ENCODE measurements at places on chromosomes 6 and 20.

GRCh38 chr20:48262955-48263354 is 477.7 kb upstream of the SULF2 start:
- no peak for DNase-seq

DNA sequence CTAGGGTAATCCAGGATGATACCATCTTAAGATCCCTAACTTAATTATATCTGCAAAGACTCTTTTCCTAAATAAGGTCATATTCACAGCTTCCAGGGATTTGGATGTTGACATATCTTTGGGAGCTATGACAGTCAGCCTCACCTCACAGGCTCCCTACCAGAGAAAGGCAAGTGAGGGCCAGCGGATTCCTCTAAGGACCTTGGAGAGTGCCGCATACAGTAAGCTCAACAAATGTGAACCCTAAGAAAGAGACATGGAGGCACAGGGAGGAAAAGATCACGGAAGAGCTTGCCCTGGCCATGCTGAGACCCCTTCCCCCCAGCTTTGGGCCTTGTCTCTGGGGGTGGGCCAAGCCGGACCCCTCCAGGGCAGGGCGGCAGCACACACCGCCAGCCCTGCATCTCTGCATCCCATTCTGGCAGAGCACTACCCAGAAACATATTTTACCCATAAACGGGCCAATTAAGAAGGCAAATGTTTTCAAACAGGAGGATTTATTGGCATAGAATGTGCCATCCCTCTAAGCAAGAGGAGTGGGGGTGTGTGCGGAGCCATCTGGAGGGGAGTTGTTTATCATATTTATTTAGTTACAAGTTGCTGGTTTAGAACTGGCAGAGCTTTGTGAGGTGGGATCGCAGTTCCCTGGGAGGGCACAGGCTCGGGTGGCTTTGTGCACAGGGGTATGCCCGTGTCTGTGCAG is 55.4 kb downstream of the CHMP4B start:
- no peak for DNase-seq

GRCh38 chr6:4598384-4598995 is 177.7 kb upstream of the CDYL start:
- no peak for DNase-seq

- DNase-seq, result peak; percentile 96
These were observed 31.8 kb downstream of the ABRACL start for GRCh38 chr6:139060332-139060731.

DNA sequence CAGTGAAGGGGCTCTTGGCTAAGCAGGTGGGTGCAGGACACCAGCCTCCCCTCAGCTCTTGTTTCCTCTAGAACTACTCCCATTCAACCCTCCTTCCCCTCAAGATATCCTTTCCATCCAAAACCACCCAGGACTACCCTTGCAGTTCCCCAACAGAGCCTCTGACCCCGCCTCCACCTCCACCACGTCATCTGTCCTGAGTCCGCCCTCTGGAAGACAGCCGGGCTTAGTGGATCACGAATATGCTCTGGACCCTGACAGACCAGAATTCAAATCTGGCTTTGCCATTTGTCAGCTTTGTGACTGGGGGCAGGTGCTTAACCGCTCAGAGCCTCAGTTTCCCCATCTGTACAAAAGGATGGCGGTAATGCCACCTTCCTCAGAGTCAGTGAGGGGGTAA is 31.4 kb downstream of the TFEB start:
- no peak for DNase-seq

DNA sequence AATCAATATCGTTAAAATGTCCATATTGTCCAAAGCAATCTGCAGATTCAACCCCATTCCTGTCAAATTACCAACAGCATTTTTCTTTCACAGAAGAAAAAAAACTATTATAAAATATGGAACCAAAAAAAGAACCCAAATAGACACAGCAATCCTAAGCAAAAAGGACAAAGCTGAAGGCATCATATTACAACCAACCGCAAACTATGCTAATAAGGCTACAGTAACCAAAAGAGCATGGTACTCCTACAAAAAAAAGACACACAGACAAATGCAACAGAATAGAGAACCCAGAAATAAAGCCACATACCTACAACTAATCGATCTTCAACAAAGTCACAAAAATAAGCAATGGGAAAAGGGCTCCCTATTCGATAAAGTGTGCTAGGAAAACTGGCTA is 49.2 kb downstream of the RNGTT start:
- DNase-seq, result no peak

DNA sequence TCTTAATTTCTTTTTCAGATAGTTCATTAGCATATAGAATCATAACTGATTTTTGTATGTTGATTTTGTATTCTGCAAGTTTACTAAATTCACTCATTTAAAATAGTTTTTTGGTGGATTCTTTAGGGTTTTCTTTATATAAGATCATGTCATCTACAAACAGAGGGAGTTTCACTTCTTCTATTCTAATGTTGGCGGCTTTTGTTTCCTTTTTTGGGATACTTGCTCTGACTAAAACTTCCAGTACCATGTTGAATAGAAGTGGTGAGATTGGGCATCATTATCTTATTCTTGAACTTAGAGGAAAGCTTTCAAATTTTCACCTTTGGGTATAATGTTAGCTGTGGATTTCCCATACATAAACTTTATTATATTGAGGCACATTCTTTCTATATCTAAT is 296.9 kb downstream of the BCKDHB start:
- no peak for DNase-seq

DNA sequence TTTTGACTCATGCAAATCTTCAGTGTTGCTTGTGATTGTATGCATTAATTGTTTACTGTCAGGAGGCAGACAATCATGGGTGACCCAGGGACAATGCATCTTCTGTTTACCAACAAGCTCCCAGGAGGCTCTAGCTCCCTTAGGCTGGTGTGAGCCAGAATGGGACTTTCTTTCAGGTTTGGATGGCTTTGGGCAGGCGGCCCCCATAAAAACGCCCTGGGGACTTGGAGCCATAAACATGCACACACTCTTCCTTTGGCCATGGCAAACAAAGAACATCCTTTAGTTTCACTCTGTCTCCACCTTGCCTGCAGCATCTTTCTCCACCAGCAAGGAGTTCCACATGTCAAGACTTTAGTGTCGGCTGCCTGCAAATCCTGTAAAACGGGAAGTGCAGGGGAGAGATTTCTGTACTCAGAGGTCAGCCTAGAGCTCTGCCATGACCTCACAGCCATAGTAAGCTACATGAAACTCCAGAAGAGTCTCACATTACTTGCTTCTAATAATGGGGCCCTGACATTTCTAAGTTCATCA is 127.6 kb downstream of the MAP3K7 start:
- DNase-seq, result no peak

- peak; percentile 6 for DNase-seq
These were observed 41.7 kb downstream of the SLC16A10 start for GRCh38 chr6:111129013-111129412.

- no peak for DNase-seq
These were observed 110.5 kb downstream of the ARHGAP18 start for GRCh38 chr6:129599467-129599866.

GRCh38 chr20:59324521-59325141 is 24.2 kb downstream of the EDN3 start:
- DNase-seq, result no peak

GRCh38 chr6:102488729-102489128 is 1095.2 kb downstream of the GRIK2 start:
- DNase-seq, result peak; percentile 2

DNA sequence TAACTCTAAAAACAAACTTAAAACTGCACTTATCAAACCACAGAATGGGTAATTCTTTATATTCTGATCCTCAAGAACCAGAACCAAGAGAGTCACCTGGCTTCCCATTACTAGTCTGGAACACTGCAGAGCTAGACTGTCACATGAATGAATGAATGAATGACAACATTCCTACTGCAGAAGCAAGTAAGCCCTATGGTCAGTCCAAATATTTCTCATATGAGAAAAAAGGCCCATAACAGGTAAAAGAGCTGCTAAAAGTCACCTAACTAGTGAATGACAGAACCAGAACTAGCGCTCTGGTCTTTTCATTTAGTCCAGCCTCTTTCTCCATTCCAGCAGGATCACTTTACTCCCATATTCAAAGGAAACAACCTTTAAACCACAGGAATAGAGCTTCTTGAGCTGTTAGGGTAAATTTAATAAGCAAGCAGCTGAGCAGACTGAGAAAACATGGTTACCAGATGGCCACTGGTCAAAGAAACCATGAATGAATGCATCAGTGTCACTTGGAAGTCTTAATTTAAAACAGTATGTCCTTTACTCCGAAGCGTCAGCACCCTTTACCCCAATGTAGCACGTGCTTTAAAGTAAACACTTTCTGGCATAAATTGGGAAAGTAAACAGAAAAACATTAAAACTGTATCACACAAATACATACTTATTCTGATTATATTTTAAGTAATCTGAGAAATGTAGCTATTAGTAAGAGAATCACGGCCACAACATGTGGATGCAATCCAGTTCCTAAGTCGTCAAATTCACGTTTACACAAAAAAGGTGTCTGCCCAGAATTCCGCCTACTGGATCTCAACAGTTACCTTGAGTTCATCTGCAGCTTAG is 1.4 kb downstream of the PREP start:
- peak; percentile 39 for DNase-seq

DNA sequence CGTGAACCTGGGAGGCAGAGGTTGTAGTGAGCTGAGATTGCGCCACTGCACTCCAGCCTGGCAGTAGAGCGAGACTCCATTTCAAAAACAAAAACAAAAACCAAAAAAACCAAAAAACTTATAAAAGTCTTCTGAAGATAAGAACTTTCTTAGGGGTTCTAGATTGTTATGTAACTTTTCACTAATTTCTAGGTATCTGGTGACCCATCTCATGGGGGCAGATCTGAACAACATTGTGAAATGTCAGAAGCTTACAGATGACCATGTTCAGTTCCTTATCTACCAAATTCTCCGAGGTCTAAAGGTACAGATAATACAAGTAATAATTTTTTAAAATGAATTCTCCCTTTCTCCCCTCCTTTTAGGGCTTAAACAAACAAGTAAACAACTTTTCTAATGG is 45.1 kb downstream of the MAPK14 start:
- no peak for DNase-seq

- peak; percentile 49 for DNase-seq
These were observed 73.3 kb downstream of the ADGRG6 start for GRCh38 chr6:142374965-142375733.

DNA sequence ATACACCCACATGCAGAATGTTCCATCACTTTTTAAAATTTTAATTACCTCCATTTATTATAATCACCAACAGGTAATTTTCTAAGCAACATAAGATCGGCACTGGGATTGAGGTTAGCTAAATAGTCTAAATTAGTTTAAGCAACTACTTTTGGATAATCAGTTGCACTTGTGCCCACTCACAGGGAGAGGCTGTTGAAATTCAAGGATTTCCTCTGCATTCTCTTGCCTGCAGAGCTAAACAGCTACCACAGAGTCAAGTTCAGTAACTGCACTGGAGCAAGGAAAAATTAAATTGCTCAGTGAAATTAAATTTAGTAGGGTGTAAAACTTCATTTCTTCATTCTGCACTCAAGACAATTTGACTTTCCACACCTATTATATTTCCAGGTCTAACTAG is 120.7 kb upstream of the CCDC28A start:
- DNase-seq, result no peak

GRCh38 chr20:44633187-44633810 is 18.2 kb downstream of the ADA start:
- DNase-seq, result no peak

- no peak for DNase-seq
These were observed 564.8 kb upstream of the CDH4 start for GRCh38 chr20:60687213-60687612.

DNA sequence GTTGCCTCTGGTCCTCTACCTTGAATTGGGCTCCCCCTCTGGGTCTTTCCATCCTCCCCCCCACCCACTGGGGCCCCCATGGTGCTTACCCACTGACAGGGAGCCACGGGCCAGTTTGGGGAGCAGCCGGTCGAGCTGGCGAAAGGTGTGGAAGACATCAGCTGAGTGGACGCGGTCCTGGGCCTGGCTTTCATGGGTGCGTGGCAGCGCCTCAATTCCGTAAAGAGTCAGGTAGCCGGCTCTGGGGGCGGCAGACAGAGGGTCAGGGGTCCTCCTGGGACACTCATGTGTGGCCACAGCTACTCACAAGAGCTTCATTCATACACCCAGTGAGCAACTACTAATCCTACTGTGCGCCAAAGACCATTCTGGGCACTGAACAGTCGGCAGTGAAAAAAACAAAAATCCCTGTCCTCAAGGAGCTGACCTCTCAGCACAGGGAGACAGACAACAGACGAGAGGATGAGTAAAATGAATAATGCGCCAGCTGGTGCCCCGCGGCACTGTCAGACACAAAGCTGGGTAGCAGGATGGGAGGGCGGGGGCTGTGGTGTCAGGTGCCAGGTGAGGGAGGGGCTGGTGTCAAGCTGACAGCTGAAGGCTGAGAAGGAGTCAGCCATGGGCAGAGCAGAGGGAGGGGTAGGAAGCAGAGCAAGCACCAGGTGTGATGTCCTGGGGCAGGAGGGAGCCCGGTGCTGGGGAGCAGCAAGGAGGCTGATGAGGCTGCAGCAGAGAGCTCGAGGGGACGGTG is 28.3 kb downstream of the PTGIS start:
- DNase-seq, result no peak

DNA sequence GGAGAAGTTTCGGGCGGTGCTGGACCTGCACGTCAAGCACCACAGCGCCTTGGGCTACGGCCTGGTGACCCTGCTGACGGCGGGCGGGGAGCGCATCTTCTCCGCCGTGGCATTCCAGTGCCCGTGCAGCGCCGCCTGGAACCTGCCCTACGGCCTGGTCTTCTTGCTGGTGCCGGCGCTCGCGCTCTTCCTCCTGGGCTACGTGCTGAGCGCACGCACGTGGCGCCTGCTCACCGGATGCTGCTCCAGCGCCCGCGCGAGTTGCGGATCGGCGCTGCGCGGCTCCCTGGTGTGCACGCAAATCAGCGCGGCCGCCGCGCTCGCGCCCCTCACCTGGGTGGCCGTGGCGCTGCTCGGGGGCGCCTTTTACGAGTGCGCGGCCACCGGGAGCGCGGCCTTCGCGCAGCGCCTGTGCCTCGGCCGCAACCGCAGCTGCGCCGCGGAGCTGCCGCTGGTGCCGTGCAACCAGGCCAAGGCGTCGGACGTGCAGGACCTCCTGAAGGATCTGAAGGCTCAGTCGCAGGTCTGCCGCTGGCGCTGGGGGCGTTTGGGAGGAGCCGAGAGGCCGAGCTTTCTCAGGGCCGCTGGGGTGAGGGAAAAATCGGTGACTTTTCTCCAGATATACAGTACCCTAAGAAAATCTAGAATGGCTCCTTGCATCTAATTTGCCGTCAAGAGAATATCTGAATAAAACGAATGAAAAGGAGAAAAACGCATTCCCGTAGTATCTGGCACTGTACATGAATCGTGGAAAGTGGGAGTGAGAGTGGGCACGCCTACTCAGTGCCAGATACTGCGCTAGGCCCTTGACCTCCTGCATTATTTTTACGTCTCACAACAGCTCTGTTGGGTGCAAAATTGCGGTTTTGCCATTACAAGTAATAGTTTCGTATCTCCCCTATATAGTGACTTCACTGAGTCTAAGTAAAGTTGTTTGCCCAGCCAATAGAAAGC is 1.0 kb downstream of the CALHM6 start:
- peak; percentile 52 for DNase-seq

- DNase-seq, result no peak
These were observed 27.0 kb upstream of the IFNGR1 start for GRCh38 chr6:137246164-137246563.
